ENCODE measurements at places on chromosomes 6 and 20. TPM values are rescaled to one million over a fixed set of nuclear protein-coding genes. Genes with fewer than 3 reads are reported as not detected.

Gene NR2E1
- total RNA-seq: not detected

DNA sequence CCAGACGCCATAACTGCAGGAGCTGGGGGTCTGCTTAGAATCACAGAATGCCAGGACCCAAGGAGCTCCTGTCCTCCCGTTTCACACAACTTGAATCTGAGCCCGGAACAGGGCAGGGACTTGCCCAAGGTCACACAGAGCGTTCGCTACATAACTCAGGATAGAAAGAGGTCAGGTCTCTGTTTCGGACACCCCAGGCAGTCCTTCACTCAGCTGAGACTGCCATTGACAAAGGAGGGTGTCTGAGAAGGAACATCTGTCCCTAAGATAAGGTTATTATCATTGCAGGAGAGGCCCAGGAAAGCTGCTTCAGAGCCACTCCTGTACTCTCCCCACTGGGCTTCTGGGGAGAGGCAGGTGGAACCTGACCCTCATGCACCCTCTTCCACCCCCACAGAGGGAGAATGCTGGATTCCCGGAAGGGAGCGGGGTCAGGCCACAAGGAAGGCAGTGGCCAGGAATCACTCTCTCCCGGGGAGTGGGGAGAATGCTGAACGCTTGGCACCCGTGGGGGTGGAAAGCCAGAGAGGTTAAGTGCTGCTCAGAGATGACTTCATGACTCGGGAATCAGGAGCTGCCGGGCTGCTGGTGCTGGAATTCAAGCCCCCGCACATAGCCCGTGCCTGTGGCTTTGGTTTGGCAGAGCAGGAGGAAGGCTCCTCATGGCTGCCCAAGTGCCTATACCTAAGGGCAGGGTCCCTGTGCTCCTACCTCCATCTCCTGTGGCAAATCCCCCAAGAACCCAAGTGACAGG lies 10.7 kb downstream of the SDC4 start:
- peak; percentile 81 for DNase-seq

DNA sequence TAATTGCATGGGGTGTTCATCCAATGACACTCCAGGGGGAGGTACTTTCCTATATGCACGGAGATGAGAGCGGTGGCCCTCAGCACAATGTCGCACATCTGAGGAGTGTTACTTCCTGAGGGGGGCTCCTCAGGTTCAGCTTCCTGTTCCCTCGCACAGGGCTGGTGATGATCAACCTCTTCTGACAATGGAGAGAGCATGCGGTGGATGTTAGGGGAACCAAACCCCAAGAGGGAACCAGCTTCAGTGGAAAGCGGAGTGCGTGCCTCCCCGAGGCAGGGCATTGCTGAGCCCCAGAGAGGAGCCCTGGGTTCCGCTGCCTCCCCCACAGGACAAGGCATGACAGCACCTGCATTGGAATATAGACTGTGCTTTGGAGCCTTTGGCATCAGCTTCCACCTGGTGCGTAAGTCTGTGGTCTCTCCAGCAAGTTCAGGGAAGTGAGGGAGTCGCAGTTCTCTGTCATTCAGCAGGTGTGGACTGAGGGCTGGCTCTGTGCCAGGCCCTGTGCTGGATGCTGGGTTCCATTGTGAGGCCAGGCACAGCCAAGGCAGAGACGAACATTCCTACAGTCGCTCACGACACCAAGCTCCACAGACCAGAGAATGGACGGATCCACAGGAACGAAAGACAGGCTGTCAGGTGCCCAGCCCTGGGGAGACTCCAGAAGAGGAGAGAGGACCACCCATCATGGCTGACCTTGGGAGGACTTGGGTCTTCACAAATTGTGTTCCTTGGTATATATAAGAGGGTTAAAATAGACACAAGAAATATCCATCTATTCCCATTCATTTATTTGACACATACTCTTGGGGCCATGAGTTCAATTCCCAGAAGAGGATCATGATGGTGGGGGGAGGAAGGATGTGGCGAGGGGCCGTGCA lies 3.9 kb upstream of the ZNF831 start:
- no peak for DNase-seq

DNA sequence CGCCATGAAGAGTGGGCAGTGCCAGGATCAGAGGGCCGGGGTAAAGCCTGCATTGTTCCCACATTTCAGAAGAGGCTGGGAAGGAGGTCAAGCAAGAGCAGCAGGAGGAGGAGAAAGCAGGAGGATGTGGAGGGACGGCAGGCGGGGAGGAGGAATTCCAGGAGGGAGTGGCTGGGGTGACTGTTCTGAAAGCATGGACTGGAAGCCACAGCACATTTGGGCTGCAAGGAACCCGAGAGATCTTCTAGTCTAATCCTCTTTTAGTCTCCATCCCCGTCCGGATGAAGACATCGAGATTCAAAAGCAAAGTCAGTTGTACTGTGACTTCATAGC lies 76.9 kb downstream of the FAM50B start:
- peak; percentile 20 for DNase-seq

GRCh38 chr20:39004508-39004907 lies 42.4 kb downstream of the DHX35 start:
- peak; percentile 73 for DNase-seq

Gene ELOVL4
- total RNA-seq: 15.2 TPM

- no peak for DNase-seq
Measured at GRCh38 chr6:109311471-109311870, 70.8 kb downstream of the CD164 start.

DNA sequence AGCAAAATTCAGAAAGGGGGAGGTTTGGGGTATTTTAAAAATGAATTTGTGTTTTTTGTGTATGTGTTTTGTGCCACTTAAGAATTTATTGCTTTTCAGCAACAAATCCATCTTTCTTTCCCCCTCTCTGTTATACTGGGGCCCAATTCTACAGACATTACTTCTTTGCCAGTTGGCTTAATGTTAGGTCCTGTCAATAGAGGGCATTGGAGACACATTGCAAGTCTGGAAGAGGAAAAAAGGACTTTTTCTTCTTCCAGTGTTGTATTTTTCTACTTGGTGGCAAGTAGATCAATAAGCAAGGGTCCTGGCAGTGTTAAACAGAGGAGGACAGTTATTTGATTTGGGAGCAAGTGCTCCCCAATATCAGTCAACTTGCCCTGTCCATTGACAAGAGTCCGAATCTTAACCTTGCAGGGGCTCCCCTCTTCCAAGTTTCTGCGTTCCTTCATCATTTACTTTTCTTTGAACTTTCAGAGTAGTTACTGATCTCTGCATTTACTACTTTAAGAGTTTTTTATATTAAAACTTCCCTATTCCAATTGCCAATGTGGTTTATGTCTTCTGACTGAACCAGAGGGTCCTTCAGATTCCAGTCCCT lies 23.4 kb downstream of the SCML4 start:
- DNase-seq: peak; percentile 27

DNA sequence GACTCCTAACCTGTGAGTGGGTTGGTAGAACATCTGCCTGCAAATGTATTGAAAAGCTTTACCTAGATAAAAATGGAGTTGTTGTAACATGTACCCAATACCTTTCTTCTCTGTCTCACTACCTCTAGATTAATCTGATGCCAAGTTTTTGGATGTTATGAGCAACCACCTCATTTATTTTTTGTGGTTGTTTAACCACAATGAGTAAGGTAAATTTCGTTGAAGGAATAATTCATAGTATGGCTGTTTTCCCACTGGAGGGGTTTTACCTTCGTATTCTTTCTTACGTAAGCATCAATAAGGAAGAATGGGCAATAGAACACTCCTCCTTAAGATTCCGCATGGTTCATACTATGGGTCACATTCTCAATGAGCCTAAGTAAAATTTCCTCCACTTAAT lies 165.4 kb downstream of the CDH26 start:
- DNase-seq: peak; percentile 94

GRCh38 chr6:139371421-139372203 lies 2.8 kb downstream of the CITED2 start:
- DNase-seq: no peak

DNA sequence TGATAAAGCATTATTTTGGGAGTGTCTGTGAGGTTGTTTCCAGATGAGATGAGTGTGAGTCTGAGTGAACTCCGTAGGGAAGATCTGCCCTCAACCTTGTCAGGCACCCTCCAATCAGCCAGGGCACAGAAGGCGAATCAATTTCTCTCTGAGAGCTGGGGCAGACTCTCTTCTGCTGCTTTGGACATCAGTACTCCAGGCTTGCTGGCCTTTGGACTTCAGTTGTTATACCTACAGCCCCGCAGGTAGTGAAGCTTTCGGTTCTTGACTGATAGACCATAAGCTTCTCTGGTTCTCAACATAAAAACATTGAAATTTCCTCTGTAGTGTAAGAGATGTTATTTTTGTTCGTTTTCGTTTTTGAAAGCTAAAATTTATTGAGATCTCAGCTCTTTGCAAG lies 71.4 kb downstream of the MAFB start:
- no peak for DNase-seq

DNA sequence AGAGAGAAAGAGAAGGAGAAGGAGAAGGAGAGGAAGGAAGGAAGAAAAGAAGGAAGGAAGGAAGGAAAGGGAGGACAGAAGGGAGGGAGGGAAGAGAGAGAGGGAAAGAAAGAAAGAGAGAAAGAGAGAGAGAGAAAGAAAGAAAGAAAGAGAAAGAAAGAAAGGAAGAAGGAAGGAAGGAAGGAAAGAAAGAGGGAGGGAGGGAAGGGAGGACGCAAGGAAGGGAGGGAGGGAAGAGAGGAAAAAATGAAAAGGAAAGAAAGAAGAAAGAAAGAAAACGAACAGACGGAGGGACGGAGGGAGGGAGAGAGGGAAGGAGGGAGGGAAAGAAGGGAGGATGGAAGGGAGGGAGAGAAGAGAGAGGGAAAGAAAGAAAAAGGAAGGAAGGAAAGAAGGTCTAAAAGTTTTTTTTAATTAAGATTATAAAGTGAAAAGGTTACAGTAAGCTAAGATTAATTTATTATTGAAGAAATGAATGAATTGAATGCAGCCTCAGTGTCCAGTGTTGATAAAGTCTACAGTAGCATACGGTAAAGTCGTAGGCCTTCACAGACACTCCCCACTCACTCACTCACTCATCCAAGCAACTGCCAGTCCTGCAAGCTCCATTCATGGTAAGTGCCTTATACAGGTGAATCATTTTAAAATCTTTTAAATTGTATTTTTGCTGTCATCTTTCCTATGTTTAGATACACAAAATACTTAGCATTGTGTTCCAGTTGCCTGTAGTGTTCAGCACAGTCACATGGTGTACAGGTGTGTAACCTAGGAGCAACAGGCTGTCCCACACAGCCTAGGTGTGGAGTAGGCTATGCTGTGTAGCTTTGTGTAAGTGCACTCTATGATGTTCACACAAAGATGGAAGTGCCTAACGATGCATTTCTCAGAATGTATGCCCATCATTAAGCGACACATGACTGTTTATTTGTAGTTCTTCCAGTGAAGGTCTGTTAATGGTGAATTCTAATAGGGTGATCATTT lies 20.3 kb upstream of the ARID1B start:
- DNase-seq: no peak

Gene KIAA0408
- not detected for total RNA-seq

- DNase-seq: peak; percentile 9
Measured at GRCh38 chr6:148445620-148446019, 103.0 kb downstream of the SASH1 start.

DNA sequence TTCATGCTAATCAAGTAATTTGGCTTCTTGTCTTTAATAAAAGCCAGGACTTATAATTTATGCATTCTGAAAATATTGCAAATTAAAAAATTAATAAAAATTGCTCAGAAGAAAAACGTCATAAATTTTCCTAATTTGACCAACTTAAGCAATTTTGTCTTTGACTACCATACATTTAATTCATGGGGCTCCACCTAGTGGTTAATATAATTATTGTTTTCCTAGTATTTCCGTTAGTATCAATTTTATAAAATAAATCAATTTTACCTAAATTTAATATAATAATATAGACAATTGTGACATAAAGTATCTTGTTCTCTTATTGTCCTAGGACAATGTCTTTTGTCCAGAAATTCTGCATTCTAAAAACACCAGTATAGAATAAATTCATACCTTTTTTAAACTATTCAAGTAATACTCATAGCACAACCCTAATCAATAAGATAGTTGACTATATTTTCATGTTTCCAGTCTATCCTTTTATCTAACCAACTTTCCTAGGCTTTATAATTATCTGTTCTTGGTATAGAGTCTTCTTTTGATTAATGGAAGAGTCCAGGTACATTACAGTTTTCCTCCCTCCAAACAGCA lies 319.9 kb downstream of the TRDN start:
- no peak for DNase-seq

GRCh38 chr6:41257369-41258195 lies 28.9 kb downstream of the TREM1 start:
- DNase-seq: peak; percentile 49

Gene CNBD2
- total RNA-seq: 2.4 TPM

DNA sequence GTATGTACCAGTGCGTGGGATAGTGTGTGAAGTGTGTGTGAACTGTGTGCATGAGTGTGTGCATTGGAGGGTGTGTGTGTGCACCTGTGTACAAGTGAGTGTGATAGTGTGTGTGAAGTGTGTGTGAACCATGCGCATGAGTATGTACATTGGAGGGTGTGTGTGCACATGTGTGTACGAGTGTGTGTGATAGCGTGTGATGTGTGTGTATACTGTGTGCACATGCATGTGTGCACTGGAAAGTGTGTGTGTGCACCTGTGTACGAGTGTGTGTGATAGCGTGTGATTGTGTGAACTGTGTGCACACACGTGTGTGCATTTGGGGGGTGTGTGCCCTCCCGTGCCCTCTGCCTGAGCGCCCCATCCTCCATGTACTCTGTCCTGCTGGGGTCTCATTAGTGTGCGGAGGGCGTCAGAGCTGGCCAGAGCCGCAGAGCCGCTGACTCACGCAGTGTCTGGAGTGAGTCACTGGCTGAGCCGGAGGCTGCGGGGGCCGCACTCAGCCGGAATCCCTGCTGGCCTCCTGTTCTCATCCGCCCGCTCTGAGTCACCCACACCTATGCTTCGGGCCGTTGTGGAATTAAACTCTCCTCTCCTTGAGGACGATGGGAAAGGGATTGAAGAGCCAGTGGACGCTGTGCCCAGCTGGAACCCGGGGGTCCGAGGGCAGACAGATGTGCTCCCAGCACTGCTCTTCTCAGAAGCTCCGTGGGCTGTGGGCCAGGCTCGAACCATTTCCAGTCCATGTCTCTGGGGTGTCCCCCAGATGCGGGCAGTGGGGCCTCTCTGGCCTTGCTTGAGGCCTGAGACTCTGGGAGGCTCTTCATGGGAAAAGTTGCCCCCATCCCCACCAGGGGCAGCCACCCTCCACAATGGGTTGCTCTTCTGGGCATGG lies 27.3 kb upstream of the STX16 start:
- peak; percentile 92 for DNase-seq

GRCh38 chr6:97639702-97640101 lies 356.7 kb upstream of the MMS22L start:
- DNase-seq: no peak

- no peak for DNase-seq
Measured at GRCh38 chr6:108969776-108970175, 121.6 kb downstream of the ARMC2 start.

- DNase-seq: no peak
Measured at GRCh38 chr6:117276778-117277316, 11.5 kb downstream of the VGLL2 start.

- no peak for DNase-seq
Measured at GRCh38 chr6:6858533-6858982, 249.2 kb upstream of the RREB1 start.

- DNase-seq: no peak
Measured at GRCh38 chr6:93418033-93418407, 1.3 kb downstream of the EPHA7 start.

DNA sequence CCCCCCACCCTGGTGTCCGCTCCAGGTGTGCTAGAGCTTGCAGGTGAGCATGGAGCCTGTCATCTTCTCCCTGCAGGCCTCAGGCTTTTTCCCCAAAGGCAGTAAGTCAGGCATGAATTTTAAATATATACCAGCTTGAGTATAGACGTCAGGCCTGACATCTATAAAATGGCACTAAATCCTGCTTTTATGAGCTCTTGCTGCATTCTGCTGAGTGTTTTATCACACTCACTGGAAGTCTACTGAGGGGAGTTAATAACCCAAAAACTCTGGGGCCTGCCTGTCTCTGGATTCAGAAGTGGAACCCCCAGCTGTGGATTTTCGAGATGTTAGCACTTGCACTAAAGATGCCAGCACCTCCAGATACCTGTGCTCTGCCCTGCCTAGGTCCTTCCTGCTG lies 133.4 kb upstream of the TOP1 start:
- DNase-seq: no peak
